ENCODE measurements at places on chromosomes 7 and 10.
A peak's percentile ranks its signal among the peaks of the same experiment; 100 is the strongest.

- DNase-seq = no peak
Observed at GRCh38 chr10:12727832-12728215, 273.7 kb downstream of the CCDC3 start.

DNA sequence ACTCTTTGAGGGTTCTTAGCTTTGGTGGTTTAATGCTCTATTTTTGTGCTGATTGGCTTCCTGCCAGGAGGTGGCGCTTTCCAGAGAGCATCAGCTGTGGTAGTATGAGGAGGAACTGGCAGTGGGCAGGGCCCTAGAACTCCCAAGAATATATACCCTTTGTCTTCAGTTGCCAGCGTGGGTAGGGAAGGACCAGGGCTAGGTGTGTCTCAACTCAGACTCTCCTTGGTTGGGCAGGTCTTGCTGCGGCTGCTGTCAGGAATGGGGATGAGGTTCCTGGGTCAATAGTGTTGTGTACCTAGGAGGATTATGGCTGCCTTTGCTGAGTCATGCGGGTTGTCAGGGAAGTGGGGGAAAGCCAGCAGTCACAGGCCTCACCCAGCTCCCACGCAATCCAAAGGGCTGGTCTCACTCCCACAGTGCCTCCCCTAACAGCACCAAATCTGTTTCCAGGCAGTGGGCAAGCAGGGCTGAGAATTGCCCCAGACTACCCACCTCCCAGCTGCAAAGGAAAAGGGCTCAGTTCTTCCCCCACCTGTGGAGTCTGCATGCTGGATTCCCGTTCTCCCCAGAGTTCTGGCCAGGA, 191.5 kb downstream of the PHTF2 start:
- no peak for DNase-seq

DNA sequence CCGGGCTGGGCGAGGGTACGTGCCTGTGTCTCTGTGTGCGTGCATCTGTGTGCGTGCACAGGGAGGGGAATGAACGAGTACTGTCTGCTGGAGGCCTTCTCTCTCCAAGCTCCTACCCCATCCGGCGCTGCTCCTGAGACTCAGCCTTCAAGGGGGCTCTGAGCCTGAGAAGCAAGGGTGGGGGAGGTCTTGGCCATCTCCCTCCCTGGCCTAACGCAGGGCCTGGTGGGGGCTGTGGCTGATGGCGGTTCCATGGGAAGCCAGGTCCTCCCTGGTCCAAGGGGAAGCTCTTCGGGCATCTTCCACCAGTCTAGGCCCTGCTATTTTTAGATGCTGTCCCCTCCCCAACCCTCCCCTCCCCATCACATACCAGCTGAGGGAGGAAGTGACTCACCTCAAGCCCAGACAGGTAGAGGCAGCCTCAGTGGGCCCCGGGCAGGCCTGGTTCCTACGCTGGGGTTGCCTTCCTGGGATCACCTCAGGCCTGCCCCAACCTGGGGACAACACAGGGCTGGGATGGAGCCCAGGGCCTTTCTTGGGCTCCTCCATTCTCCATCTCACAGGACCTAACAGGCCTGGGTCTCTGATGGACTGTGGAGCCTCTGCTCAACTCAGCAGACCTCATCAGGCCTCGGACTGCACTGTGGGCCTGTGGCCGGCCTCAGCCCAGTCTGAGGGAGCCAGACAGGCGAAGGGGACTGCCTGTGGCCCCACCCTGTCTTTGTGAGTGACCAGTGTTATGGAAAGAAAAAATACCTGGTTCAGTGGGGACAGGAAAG, 32.2 kb downstream of the DNAJB12 start:
- peak; percentile 69 for DNase-seq

DNA sequence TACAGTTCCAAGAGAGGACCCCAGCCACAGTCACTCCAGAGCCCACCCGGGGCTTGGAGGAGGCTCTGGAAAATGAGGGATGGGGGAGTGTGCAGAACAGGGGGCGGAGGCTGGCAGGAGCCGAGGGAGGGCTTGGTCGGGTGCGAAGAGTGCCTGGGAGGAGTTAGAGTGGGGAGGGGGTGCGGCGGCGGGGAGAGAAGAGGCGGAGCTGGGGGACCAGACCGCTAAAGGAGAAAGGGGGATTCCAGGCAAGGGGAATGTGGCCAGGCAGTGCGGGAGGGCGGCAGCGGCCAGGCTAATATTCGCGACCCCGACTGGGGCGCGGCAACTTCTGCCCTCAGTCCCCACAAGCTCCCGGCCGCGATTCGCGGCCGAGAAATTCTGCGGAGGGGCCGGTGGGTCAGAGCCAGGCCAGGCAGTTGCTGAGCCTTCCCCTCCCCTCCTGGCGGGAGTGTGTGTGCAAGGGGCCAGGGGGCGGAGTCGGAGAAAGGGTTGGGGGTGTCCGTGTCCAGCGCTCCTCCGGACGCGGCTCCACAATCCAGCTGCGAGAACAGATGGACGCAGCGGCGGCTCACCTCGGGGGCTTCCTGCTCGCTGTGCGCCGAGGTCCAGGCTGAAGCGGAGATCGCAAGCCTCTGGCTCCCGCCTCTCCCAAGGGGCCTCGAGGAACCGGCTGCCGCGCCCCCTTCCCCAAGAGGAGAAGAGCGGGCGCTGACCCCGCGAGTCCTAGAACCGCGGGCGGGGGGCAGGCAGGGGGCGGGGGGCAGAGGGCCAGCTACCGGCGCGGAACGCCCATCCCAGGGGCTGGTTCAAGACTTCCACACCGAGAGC, 612 bp upstream of the SLC18A3 start:
- DNase-seq = no peak
